ENCODE measurements at places on chromosomes 12 and 14.

DNA sequence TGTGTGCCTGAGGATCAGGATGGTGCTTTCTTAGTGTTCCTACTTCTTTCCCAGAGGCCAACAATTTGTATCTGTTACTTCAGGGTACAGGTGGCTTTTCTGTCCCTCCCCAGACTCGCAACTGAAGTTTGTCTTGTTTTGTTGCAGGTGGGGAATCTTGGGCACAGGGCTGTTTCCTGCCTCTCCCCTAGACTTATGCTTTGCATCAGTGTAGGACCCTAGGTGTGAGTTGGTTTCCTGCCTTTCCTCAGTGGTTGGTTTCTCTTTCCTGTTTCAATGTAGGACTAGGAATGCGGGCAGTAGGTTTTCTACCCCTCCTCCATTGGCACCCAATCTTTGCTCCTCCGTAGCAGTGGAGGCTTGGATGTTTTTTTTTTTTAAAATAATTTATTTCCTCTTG is 87.0 kb downstream of the TRMT5 start:
- DNase-seq, result no peak

DNA sequence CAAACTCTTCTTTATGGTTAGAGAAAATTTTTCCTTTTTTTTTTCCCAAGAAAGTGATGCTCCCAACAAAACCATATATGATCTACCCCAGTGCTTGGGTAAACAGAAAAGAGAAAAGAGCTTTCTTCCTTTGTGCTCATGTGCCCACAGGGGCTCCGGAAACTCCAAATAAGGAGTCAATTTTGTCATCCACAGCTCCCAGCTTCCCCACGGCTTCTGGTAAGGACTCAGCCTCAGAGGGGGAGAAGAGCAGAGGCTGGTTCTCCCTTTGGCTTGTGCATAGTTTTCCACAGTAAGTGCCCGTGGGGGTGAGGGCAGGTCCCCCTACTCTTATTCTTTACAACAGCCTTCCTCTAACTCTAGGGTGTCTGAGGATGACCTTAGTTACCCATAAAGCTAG is 13.3 kb upstream of the RGS6 start:
- DNase-seq, result no peak

DNA sequence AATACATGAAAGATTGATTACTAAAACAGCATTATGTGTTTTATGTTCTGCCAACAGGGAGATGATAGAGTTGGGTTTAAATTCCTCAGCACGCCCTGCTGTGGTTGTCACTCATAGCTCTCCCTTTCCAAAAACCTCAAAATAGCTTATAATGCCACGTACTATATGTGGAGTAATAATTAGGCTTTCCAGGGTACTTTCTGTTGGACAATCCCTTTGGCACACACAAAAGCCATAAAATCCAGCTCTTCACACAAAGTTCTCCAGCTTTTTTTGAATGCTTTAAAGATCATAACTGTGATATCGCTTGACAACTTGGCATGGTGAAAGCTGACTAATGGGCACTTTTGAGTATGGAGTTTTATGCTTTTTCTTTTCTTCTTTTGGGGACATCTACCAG is 145.3 kb upstream of the DCN start:
- DNase-seq, result no peak

DNA sequence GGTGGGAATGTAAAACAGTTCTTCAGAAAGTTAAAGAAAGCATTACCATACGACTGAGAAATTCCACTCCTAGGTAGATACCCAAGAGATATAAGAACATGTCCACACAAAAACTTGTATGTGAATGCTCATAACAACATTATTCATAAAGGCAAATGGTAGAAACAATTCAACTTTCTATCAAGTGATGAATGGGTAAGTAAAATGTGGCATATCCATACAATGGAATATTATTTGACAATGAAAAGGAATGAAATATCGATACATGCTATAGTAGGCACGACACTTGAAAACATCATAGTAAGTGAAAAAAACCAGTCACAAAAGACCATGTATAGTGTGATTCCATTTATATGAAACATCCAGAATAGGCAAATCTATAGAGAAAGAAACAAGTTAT is 71.3 kb downstream of the GALNT8 start:
- DNase-seq, result no peak

- DNase-seq, result no peak
Observed at GRCh38 chr14:105311838-105312237, 2.7 kb upstream of the PACS2 start.

Measured in non-pigmented ciliary epithelial cell (primary cell).